Epithelial cell of prostate (primary cell): ENCODE measurements at places on chromosomes 7 and 10.

DNA sequence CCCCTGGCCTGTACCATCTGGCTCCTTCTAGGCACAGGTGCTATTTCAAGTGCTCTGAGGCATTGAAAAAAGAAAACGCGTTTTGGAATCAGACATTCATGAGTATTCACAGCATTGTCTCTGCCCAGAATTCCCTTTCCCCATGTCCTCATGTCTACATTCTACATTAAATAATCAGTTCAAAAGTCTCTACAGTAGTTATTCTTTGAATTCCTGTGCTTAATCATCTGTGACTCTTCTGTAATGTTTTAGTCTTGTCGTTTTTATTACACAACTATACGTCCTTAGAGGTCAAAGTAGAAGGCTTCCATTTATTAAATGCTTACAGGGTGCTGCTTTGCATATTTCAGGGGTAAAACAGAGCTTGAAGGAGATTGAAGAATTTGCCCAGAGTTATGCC is 95.7 kb downstream of the BICC1 start:
- no peak for DNase-seq

GRCh38 chr7:12436896-12437535 is 33.4 kb upstream of the VWDE start:
- DNase-seq = no peak

DNA sequence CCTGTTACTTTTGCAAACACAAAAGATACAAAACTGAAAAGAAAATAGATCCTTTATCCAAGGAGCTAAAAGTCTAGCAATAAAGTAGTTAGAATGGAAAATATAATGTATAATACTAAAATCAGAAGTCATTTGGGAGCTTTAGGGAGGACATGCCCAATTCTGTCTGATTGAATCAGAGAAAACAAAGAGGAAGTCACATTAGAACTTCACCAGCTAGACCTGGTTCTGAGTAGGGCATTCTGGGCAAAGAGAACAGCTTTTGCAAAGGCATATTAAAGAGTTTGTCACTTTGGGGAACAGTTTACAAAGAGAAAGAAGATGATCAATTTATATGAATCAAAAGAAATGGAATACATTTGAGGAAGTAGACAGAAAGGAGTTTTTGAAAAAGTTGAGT is 107.0 kb upstream of the PRSS1 start:
- DNase-seq = no peak

GRCh38 chr10:19480353-19480752 is 335.9 kb upstream of the PLXDC2 start:
- no peak for DNase-seq

GRCh38 chr10:6411436-6411835 is 168.6 kb downstream of the PRKCQ start:
- no peak for DNase-seq

- DNase-seq = peak; percentile 63
These were observed 271.2 kb downstream of the MAGI2 start for GRCh38 chr7:79182283-79182682.

DNA sequence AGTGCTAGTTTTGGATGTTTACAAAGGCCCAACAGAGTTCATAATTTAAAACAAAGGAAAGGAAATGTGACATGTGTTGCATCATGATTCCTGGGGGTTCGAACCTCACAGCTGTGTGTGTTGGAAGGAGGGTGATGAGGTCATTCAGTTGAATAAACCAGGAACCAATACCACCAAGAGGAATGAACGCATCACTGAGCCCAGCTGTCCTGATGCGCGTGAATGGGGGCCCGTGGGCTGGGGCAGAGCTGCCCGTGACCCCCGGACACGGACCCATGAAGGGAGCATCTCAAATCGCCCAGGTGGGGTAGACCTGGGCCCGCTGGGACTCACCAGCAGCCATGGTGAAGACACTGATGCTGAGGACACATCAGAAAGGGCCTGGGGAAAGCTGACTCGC is 33.0 kb downstream of the BRI3 start:
- DNase-seq = no peak

DNA sequence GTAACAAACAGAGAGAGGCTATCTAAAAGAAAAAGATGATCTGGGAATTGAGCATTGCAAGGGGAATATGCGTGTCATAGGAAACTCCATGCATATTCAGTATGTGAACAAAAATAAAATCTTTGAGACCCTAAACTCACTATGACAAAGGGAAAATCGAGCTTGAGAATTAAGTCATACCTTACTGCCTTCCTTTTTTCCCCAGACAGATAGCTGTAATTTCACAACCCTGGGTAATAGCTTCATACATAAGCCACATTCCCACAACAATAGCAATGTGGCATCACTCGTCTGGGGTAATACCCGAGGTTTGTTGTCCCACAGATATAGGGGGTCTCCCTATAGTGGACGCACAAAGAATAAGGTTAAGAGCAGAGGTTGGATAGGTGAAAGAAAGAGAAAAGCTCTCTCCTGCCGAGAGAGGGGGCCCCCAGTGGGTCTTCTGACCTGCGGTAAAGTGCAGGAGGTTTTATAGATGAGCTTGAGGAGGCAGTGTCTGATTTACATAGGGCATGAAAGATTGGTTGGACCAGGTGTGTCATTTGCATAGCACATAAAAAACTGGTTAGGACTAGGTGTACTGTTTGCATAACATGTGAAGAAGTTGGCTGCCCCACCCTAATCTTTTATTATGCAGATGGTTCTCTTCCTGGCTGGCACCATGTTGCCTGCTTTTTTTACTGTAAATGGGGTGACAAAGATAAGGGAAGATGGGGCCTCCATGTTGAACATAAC is 11.6 kb downstream of the CYP3A43 start:
- peak; percentile 71 for DNase-seq

GRCh38 chr7:151469281-151469680 is 29.3 kb upstream of the CRYGN start:
- no peak for DNase-seq

DNA sequence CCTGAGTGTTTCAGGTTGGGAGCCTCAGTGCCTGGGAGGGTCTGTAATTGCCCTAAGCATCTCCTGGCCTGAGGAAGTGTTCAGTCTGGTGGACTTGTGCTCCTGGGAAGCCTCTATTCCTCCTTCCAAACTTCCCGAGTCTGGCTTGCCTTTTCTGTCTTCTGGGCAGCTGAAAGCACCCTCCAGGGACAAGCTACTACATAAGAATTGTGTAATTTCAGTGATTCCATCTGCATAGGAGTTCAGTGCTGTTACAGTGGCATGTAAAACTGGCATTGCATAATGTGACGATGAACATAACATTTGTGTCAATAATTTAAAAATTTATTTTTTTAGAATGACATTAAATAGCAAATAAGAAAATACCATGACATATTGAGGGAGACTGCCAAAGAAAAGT is 109.3 kb downstream of the AOAH start:
- no peak for DNase-seq

DNA sequence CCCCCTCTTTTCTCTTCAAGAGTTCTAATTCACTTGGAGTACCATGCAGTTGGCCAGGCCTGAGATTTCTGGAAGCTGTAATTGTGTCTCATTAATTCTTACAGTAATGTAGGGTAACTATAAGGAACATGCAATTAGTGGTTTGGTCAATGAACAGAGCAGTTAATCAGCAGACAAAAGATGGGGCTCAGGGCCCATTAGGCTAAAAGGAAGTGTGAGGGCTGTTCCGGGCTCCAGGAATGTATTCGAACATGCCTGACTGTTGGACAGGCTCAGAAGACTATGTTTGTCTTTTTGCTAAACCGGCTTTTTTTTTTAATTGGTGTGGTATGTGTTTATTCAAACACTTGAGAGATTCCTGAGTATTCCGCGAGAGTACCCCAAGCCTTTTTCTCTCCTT is 42.5 kb upstream of the FZD8 start:
- no peak for DNase-seq

- DNase-seq = peak; percentile 20
These were observed 74.5 kb downstream of the BMPER start for GRCh38 chr7:33979807-33980355.

GRCh38 chr10:126919426-126919825 is 14.2 kb downstream of the DOCK1 start:
- no peak for DNase-seq

DNA sequence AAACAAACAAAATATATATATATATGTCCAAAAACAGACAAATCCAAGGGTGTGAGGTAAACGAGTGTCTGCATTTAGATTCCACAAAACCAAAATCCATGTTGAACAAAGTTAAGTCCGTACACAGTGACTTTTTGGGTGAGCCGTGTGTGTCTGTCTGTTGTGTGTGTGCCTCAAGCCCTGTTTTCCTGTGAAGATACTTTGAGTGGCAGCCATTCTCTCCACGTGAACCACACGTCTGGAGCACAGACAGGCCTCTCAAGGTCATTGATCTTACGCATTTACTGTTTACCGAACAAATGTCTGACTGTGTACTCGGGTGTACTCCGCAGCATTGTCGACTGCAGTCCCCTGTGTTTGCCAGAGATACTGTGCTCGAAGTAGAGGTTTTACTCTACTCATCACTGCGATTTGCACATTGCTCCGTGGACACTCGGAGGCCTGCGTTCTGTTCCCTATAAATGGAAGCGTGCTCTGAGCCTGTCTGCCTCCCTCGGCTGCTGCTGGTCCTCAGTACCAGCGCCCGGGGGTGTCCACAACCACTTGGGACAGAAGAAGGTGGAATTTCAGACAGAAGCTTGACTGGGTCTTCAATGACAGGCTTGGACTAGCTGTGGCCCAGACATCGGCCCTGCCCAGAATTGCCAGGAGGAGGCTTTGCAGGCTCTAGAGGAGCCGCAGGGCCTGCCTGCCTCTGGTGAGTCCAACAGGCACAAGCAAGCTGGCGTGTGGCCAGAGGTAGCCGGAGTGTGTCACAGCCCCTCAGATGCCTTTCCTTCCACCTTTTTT is 22.1 kb downstream of the CYP17A1 start:
- no peak for DNase-seq

DNA sequence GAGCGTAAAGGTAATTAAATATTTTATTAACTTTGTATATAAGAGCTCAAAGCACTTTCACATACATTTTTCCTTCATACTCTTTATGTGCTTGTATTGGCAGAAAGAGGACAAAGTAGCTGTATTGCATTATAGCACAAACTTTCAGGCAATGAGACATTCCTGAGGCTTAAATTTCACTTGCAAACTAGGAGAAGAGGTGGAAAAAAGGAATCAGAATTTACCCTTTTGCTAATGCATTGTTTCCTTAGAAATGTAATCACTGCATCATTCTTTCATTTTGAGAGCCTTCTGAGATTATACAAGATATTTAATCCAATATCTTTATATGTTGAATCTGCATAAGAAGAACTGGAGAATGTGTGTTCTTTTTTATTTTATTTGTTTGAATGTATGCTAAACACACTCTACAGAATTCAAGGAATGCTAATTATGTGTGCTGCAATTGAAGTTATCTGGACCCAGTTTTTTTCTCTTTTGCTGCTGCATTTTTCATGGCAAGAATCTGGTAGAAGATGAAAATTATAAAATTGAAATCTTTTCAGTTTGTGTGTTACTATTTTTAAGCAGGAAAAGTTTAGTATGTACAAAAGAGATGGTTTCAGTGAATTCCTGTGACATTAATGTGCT is 185.1 kb downstream of the NXPH1 start:
- DNase-seq = no peak

- DNase-seq = no peak
These were observed 2.4 kb downstream of the CNTNAP2 start for GRCh38 chr7:146119002-146119401.

DNA sequence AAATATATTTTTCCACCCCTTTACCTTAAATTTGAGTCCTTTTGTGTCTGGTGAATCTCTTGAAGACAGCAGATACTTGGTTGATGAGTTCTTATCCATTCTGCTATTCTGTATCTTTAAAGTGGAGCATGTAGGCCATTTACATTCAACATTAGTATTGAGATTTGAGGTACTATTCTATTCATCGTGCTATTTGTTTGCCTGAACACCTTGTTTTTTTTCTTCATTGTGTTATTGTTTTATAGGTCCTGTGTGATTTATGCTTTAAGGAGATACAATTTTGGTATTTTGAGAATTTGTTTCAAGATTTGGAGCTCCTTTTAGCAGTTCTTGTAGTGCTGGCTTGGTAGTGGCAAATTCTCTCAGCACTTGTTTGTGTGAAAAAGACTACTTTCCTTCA is 29.9 kb downstream of the GDI2 start:
- DNase-seq = no peak

- no peak for DNase-seq
These were observed 17.6 kb upstream of the DDIT4 start for GRCh38 chr10:72255977-72256729.

- no peak for DNase-seq
These were observed 14.7 kb downstream of the BAMBI start for GRCh38 chr10:28692050-28692449.

- DNase-seq = peak; percentile 53
These were observed 58.0 kb downstream of the NEBL start for GRCh38 chr10:20839141-20839540.

- DNase-seq = no peak
These were observed 8.3 kb downstream of the BRAT1 start for GRCh38 chr7:2546776-2547586.

- peak; percentile 97 for DNase-seq
These were observed 139.0 kb upstream of the MKLN1 start for GRCh38 chr7:131188367-131189339.

- no peak for DNase-seq
These were observed 27.9 kb upstream of the CDK14 start for GRCh38 chr7:90568213-90568612.

DNA sequence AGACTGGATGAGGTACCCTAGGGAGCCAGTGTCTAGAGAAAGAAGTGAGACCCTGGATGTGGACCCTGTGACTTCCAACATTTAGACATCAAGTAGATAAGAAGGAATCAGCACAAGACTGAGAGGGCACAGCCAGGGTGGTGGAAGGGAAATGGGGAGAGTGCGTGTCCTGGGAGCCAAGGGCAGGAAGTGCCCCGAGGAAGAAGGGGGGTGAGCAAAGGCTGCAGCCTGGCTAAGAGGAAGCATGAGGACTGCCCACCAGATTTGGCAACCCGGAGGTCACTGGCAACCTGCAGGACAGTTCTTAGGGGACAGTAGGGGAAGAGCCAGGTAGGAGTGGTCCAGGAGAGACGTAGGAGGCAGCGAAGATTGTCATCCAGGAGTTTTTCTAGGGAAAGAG is 14.8 kb downstream of the COL13A1 start:
- no peak for DNase-seq

- no peak for DNase-seq
These were observed 20.2 kb upstream of the PAPSS2 start for GRCh38 chr10:87639493-87639892.

- DNase-seq = no peak
These were observed 96.7 kb downstream of the ARHGAP22 start for GRCh38 chr10:48507933-48508790.

GRCh38 chr7:139525239-139525638 is 1.8 kb downstream of the CLEC2L start:
- DNase-seq = no peak

- no peak for DNase-seq
These were observed 12.6 kb downstream of the PDAP1 start for GRCh38 chr7:99395616-99396327.

- DNase-seq = no peak
These were observed 184.8 kb downstream of the PTPN20 start for GRCh38 chr10:47095848-47096612.

DNA sequence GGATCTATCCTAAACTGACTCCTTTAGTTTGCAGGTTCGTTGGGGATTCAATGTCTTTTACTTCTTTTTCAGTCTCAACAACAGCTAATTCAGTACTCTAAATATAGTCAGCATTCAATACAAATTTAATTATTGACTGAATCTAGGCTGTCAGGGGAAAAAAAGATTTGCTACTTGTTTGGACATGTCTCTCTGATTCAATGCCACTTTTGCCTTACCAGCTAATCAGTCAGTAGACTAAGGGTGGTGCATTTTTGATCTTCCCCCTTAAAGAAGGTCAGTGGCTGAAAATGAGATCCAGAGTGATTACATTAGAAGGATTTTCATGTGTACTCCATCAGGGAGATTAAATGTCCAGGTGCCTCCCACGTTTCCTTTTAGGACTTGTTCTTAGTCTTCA is 145.1 kb downstream of the C1GALT1 start:
- DNase-seq = no peak

- no peak for DNase-seq
These were observed 652.7 kb downstream of the GRID1 start for GRCh38 chr10:85713885-85714284.
